ENCODE measurements at places on chromosomes 13 and 19.

DNA sequence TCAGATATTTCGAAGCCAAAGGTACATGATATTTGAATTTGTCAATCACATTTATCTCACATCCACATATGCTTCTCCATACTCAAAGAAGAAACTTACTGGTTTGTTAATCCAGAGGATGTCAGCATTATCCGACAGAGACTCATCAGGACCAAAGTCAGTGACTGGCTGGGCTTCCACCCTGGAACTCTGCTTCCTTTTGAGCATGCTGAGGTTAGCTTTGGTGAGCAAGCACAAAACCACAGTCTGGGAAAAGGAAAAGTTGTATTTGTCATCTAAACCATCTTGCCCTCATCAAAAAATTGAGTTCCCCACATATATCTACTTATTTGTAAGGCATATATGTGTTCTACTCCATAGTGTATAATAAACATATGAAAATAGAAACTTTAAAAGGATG, 17.4 kb downstream of the NALCN start:
- DNase-seq = no peak

DNA sequence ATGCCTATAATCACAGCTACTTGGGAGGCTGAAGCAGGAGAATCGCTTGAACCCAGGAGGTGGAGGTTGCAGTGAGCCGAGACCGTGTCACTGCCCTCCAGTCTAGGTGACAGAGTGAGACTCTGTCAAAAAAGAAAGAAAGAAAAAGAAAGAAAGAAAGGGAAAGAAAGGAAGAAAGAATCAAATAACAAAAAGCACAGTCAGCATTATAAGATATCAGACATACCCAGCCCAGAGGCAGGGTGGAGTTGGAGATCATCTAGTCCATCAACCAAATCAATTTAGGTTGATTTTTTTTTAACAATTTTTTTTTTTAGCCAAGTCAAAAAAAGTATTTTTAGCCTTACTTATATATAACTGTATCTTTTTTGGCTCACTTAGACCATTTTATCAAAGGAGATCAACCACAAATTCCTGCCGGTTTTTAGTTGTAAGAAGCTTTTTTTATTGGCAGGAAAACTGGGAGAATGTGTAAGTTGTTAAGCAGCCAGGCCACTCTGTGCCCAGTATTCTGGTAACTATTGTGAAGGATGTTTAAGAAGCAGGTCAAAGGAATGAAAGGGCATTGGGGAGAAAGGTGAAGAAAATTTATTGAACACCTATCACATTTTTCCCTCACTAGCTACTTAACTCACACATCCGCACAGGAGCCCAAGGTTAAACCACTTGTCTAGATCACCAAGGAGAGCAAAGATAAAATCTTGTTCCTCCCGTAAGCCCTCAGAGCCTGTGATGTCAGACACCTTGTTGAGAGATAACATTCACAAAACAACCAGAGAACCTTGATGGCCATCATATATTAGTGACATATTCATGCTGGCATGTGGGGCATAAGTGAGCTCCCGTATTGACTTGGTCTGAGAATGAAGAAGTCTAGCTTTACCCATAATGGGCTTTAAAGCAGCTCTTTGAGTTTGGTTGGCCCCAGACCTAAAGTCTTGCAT, 91.8 kb downstream of the COL4A2 start:
- DNase-seq = no peak

GRCh38 chr13:78770601-78771000, 111.6 kb upstream of the OBI1 start:
- DNase-seq = no peak

DNA sequence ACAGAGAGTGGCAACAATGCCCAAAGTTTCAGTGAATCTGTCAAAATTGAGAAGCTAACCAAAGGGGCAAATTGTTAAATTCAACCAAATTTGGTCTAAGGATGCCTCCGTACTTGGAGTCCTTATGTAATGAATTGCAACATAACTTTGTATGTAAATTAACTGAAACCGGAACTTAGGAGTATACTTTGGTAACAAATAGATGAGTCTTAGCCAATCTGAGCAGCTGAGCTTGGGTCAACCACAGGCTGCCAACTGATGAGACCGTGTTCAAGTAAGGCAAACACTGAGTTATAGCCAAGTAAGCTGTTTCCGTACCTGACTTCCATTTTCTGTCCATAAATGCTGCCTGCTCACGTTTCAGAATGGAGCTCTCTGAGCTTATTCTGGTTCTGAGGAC, 5.3 kb downstream of the VWA8 start:
- no peak for DNase-seq

- no peak for DNase-seq
Measured at GRCh38 chr19:40422748-40423566, 2.8 kb downstream of the SERTAD1 start.

DNA sequence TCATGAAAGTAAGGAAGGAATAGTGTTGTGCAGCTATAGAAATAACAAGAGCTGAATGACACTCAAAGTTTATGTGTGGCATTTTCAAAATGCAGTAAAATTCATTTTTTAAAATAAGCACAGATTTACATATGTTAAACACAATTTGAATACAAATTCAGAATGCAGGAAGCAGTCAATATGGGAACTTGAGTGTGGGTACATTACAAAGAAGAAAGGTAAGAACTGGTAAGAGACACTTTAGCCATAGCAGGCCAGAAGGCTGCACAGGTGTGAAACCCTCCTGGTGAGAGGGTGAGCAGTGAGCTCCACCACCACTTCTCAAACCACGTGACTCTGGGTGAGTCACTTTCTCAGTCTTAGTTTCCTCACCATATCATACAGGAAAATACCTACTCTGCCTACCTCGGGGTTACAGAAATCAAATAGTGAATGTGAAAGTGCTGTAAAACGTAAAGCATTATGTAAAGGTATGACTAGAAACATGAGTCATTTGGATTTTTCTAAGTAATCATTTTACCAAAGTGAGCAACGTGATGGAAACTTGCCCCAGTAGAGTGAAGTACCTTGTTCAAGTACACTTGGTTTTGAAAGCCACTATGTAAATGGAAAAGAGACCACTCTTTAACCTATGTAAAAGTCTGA, 40.5 kb downstream of the USP12 start:
- no peak for DNase-seq

DNA sequence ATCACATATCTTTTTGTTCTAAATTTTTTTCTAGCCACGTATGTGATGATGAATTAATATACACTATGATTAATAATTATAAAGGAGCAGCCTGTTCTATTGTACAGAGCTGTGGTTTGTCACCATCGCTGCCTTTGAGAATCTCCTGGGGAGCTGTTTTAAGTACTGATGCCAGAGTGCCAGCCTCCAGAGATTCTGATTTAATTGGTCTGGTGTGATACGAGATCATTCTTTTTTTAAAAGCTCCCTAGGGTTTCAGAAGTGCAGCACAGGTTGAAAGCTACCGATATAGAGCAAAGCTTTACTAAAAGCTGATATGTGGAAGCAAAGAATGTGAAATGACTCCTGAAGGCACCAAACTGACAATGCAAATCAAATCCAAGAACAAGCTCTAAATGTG, 314.7 kb downstream of the ITGBL1 start:
- DNase-seq = no peak

DNA sequence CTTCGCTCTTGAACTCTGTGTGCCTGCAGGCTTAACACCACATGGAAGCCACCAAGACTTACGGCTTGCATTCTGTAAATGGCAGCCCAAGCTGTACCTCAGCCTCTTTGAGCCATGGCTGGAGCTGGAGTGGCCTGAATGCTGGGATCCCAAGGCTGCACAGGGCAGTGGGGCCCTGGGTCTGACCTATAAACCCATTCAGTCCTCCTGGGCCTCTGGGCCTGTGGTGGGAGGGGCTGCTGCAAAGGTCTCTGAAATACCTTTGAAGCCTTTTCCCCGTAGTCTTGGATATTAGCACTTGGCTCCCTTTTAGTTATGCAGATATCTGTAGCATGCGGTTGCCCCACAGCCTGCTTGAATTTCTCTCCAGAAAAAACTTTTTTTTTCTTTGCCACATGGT, 8.2 kb downstream of the TM9SF2 start:
- no peak for DNase-seq

GRCh38 chr13:103002279-103002678, 63.9 kb downstream of the SLC10A2 start:
- peak; percentile 23 for DNase-seq

- no peak for DNase-seq
Measured at GRCh38 chr13:54194233-54195024, 1165.8 kb downstream of the OLFM4 start.

DNA sequence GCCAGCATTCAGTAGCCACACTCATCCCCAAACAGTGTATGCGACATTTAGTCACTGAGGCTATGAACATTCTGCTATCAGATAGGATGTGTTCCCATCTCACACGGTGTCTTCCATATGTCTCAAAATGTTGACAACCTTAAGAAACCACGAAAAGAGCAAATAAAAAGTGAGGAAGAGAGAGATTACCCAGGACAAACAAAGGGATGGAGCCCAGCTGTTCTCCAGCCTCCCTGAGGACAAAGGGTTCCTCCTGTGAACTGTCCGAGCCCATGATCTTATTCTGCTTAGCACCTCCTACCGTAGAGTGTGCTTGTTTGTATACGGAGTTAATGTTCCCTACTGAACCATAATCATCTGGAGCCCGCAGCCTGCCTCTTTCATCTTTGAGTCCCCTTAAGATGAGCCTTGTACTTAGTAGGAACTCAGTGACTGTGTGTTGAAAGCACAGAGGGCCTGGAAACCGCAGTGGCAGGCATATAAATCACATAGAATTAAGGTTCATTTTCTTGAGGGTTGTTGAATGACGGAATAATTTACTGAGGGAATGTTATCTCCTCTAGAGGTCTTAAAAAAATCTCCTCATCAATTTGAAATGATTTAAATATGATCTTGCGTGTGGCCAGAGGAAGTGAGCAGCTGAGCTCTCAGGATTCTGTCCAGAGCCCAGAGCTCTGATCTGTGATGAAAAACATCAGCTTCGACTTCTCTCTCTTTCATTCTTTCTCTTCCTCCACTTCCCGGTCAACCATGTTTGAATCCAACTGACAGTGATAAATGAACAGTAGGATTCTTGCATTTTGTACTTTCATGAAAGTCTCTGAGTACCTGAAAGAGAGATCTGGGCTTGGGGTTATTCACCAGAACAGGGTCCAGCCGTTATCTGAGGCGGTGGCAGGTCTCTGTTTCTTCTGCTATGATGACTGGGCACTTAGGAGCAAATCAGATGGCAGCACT, 200.5 kb downstream of the KLF5 start:
- DNase-seq = peak; percentile 65

- no peak for DNase-seq
Measured at GRCh38 chr13:76737526-76737925, 148.7 kb downstream of the KCTD12 start.

DNA sequence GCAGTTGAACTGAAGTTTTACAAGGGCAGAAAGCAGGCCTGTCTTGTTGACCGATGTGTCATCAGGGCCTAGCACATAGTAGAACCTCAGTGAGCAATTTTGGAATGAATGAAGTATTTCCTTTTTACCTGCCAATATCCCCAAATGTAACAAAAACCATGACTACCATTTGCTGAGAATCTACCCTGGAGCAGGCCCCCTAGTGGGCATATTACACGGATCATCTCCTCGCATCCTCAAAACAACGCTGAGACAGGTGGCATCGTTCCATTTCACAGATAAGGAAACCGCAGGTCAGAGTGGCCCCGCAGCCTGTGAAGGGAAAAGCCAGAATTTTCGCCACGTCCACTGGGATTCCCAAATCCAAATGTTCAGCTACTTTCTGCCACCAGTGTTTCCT, 77.9 kb downstream of the CACNA1A start:
- DNase-seq = no peak

DNA sequence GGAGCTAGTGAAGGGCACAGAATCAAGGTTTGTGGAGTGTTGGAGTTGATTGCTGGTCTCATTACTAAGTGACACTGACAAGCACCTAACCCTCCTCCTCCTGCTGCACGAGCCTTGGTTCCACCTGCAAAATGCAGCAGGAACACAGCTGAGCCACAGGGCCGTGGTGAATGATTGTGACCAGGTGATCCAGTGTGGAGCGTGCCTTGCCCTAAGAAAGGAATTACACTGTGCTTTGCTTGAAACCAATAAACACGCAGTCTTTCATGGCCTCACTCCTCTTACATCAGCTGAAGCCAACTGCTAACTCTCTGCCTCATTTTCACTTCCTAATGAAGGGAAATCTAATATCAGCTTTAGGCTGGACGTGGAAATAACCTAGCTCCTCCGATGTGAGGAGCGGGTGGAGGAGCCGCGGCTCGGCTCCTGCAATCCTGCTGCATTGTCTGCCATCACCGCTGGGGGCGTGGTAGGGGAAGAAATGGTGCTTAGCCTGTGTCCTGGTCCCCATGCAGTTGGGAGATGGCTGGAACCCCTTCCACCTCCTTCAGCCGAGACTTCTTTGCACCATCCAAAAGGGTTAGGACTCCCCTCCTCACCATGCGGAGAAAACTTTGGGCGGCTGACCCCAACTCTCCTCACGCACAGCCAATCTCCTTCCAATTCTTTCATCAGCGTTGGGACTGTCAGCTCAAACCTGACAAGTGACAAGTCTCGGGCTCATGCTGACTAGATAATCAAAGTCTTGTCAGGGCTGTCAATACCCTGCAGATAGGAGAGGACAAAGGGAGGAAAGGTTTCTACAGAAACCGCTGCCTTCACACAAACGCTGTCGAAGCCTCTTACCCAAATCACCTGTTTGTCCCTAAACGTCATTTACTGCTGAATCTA, 427.9 kb downstream of the ZNF536 start:
- DNase-seq = peak; percentile 37

DNA sequence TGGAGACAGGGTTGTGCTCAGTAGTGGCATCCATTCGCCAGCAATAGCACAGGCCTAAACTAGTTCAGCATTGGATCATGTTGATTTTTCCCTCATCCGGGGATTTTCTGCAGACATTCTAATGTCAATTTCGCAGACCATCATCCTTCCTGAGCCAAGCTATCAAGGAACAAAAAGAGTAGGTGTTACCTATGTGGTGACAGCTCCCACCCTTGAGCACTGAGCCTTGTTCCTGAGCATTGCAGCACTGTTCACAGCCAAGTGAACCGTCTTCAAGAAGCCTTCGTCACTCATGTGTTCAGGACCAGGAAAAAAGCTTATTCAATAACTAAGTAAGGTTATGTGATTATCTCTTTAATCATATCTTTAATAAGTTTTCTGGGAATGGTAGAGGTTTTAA, 576.2 kb downstream of the UQCRFS1 start:
- no peak for DNase-seq

DNA sequence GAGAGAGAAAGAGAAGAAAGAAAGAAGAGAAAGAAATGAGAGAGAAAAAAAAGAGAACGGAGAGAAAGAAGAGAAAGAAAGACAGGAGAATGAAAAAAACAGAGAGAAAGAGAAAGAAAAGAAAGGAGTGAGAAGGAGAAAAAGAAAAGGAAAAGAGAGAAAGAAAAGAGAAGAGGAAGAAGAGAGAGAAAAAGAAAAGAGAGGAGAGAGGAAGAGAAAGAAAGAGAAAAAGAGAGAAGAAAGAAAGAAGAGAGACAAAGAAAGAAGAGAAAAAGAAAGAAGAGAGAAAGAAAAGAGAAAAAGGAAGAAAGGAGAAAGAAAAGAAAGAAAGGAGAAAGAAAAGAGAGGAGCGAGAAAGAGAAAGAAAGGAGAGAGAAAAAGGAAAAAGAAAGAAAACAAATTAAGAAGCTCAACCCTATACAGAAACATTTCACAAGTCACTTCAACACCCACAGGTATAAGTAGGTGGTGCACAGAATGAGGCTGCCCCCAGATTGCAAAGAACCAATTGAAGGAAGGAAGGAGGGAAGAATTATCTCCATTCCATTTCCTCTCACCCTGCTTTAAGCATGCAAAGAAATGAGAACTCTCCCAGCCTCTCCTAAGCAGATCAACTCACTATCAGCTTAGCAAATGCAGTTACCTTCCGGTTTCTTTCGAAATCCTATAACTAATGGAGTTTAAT, 98.8 kb upstream of the CACNA1A start:
- DNase-seq = no peak

Measured in T47D (cell line).